NCI-H1417 (cell line): ENCODE measurements at places on chromosomes 13 and 19.

- DNase-seq = no peak
Observed at GRCh38 chr13:34779171-34779570, 162.9 kb upstream of the NBEA start.

- DNase-seq = no peak
Observed at GRCh38 chr19:7841751-7842660, 12.0 kb downstream of the EVI5L start.

DNA sequence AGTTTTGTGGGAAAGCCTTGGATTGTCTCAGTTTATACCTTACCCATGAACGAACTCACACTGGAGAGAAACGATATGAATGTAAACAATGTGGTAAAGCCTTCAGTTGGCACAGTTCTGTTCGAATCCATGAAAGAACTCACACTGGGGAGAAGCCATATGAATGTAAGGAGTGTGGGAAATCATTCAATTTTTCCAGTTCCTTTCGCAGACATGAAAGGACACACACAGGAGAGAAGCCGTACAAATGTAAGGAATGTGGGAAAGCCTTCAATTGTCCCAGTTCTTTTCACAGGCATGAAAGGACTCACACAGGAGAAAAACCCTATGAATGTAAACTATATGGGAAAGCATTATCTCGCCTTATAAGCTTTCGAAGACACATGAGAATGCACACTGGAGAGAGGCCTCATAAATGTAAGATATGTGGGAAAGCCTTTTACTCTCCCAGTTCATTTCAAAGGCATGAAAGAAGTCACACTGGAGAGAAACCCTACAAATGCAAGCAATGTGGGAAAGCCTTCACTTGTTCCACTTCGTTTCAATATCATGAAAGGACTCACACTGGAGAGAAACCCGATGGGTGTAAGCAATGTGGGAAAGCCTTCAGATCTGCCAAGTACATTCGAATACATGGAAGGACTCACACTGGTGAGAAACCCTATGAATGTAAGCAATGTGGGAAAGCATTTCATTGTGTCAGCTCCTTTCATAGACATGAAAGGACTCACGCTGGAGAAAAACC lies 7.5 kb upstream of the ZNF440 start:
- no peak for DNase-seq

DNA sequence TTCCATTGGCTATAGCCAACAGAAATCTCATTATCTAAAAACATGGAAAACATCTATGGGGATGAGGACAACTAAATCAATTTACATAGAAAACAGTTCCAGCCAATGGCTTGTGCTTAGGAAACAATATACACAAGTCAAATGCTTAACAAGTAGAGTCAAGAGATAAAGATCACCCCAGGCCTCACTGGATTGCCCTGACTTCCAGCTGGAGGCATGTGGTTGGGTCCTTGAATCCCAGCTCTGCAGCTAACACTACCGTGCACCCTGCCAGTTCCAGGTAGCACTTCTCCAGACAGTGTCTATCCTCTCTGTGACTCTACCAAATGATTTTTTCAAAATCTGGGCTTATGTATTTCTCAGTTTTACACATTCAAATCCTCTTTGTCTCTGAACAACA lies 80.2 kb downstream of the DOCK9 start:
- DNase-seq = no peak

- no peak for DNase-seq
Observed at GRCh38 chr13:33453936-33454335, 168.4 kb upstream of the STARD13 start.

- DNase-seq = no peak
Observed at GRCh38 chr13:102757006-102757405, 16.6 kb downstream of the TEX30 start.

DNA sequence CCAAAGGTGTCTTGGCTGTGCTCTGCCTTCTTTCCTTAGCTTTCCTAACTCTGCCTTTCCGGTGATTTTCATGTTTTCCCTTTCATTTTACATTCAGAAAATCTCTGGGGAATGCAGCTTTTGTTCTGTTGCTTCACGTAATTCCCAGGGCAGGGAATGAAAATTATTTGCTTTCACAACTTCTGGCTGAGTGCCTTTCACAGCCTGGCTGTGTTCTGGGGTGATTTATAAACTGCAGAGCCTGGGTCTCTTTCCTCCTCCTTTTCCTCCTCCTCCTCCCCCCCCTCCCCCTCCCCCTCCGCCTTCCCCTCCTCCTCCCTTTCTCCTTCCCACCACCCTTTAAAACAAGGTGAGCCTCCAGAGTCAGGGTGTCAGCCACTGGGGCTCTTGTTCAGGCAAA lies 84.3 kb downstream of the RNASEH2B start:
- DNase-seq = no peak

DNA sequence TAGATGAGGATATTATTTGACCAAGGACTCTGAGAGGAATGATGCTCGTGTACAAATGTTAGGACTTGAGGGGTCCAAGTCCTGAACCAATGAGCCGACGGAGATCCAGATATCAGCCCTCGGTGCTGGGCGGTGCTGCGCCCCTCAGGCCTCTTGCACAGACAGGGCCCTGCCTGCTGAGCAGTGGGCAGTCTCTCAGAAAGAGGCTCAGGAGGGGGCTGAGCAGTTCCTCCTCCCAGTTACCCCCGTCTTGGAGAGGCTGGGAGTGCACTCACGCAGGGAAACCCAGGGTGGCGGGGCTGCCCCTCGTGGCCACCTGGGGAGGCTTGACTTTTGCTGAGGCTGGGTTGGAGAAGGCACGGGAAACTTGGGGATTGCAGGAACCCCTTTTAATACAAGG lies 18.4 kb downstream of the TEX29 start:
- no peak for DNase-seq

DNA sequence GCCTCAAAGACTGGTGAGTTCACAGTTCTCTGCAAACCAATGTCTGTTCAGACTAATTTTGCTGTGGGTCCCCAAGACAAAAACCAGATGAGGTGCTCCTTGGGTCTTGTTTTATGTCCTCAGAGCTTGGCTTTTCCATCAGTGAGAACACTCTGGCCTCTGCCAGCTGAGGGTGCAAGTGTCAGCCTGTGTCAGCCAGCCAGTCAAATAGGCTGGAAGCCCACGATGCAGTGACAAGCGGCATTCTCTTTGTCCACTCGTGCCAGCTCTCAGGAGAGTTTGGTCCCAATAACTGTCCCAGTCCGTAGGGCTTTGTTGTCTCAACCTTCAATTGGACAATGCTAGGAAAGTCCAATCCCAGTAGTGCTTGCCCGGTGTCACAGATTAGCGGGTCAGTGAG lies 9.4 kb upstream of the AKT2 start:
- no peak for DNase-seq

- no peak for DNase-seq
Observed at GRCh38 chr13:52160506-52160905, 1.1 kb upstream of the NEK3 start.

- DNase-seq = no peak
Observed at GRCh38 chr19:958967-959855, 24.9 kb upstream of the WDR18 start.

DNA sequence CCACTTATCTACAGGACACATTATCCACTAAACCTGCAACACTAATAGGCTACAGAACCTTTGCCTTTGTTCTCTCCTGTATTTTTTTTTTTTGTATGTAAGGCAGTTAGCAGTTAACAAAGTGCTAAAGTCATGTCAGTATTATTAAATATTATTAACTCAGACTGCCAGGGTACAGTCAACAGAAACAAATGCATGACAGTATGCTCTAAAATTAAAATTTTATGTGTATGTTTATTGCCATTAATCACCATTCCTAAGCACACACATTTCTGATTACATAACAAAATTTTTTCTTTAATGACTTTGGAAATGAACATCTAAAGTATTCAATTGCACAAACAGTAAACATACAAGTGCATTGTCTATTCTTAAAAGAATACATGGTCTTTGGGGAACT lies 41.7 kb downstream of the XPO4 start:
- no peak for DNase-seq

- no peak for DNase-seq
Observed at GRCh38 chr19:51368366-51369282, at the start of gene CLDND2. Gene CLDND2, minus strand, starts transcription at chr19:51369003. Its CDS starts 426 bp downstream, at chr19:51368577.

DNA sequence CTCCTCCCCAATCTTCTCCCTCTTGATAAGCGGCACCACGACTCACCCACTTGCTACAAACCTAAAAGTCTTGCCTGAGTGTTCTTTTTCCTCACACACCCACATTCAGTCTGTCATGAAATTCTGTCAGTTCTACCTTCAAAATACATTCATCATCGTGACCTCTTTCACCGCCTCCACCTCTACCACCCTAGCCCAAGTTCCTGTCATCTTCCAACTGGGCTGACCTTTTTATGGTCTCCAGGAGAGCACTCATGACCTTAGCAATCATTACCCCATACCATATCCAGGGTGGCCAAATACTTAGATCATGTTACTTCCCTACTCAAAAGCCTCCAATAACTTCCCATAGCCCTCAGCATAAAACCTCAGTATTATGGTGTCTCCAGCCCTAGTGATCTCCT lies 110.4 kb upstream of the TSC22D1 start:
- DNase-seq = no peak

GRCh38 chr13:28964803-28965202 lies 144.7 kb downstream of the MTUS2 start:
- DNase-seq = no peak

GRCh38 chr13:109093998-109094397 lies 464.6 kb downstream of the MYO16 start:
- no peak for DNase-seq

DNA sequence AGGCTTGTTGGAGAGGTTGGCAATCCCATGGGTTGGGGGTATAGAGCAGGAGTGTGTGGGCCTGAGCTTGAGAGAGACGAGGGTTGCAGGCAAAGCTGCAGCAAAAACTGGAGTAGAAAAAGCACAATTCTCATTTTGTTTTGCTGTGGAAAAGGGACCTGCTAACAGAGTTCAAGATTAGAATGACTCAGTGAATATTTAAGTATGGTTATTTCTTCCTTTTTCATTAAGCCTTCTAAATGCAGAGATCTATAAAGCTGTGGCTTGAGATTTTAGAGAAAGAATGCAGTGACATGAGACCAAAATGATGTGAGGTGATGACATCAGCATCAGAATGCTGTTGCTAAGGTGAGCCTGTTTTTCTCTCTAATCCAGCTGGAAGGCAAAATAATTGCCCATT lies 10.8 kb upstream of the MBNL2 start:
- DNase-seq = no peak

DNA sequence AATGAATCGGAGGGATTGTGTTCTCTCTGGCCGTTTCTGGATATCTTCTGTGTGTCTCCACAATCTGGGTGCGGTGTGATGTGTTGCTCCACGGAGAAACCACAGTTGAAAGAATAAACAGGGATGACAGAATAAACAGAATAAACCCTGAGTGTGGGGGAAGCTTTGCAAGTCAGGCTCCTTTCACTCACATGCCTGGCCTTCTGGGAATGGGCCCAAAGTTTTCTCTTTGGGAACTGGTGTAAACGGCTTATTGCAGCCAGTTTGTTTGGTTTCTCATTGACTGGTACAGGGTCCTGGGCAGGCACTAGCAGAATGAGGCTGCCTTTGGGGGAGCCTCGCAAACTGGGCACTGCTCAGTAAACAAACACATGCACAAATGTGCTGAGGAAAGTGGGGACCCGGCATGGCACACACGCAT lies 324.7 kb downstream of the DLEU7 start:
- no peak for DNase-seq

DNA sequence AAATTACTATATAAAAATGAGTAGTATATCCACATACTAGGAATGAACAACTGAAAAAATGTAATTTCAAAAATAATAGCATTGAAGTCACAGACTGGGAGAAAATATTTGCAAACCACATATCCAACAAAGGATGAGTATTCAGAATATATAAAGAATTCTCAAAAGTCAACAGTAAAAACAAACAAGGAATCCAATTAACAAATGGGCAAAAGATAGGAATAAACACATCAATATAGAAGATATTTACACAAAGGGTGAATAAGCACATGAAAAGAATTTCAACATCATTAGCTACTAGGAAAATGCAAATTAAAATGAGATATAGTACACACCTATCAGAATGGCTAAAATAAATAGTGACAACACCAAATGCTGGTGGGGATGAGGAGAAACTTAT lies 37.0 kb downstream of the MYCBP2 start:
- DNase-seq = no peak

DNA sequence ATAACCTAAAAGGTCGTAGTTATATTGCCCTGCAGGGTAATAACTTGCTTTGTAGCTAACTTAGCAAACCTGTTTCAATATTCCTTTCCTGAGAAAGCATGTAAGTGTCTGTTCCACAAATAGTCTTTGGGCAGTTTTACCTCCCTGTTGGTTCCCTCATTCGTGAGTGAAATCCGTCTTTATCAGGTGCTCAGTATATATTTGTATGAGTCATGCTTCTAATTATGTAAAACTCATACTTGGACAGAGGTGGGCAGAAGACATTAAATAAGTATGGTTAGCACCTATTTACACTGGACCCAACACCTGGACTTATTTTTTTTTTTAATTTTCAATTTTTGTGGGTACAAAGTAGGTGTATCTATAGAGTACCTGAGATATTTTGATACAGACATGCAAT lies 44.9 kb upstream of the MEDAG start:
- no peak for DNase-seq

DNA sequence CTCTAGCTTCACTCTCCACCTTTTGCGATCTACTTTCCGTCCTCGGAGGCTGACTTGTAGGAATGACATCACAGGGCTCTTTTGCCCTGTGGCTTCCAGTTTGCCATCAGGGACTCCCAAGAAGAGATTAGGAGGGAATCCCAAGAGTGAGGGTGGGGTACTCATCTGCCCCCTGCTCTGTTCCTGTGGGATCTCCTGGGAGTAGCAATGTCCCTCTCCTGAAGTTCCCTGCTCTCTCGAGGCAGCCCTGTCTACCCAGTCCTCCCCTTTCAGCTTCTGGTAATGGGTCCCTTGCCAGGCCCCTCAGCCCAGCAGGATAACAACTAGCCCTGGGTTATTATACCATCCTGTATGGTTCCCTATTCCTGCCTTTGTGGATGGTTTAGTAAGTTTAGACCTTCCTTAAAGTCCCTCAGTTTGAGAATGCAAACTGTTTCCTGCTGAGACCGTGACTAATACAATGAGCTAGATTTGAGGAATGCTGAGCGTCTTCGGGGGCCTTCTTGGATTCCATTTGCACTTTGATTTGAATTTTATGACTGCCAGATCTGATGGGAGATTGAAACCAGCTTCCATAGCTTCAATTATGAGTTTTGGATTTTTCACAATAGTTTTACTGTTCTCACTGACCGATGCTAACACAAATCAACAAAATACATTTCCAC lies 73.7 kb upstream of the IPO5 start:
- DNase-seq = no peak

DNA sequence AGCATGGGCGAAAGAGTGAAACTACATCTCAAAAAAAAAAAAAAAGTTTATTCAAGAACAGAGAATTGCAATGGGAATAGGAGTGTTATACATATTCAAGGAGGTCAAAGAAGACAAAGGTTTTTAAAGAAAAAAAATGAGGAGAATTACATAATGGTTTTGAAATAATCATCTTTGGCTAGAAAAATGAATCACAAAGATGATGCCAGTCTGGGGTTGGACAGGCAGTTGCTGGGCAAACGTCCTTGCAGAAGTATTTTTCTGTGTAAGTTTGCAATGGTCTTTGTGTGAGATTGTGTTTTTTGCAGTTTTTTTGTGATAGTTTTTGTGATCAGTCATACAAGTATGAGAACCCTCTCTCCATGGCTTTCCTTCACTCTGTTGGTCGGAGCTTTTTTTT lies 23.7 kb downstream of the LYPD3 start:
- no peak for DNase-seq

- DNase-seq = no peak
Observed at GRCh38 chr13:31887286-31887685, 144.3 kb upstream of the FRY start.

- no peak for DNase-seq
Observed at GRCh38 chr19:34222386-34222785, 32.0 kb upstream of the GARRE1 start.

GRCh38 chr19:7643031-7643415 lies 6.1 kb downstream of the STXBP2 start:
- no peak for DNase-seq

- peak; percentile 84 for DNase-seq
Observed at GRCh38 chr19:14073261-14073924, 807 bp downstream of the MISP3 start.
